ENCODE measurements at places on chromosomes 16 and 17. TPM values are rescaled to one million over a fixed set of nuclear protein-coding genes. Genes with fewer than 3 reads are reported as not detected.

- DNase-seq = no peak
Measured at GRCh38 chr16:88769617-88770460, 15.2 kb downstream of the PIEZO1 start.

GRCh38 chr17:50062293-50063243 is 6.7 kb downstream of the ITGA3 start:
- DNase-seq = no peak

- no peak for DNase-seq
Measured at GRCh38 chr16:81786321-81786720, 7.2 kb downstream of the PLCG2 start.

- DNase-seq = no peak
Measured at GRCh38 chr16:85447693-85448313, 165.3 kb upstream of the GSE1 start.

DNA sequence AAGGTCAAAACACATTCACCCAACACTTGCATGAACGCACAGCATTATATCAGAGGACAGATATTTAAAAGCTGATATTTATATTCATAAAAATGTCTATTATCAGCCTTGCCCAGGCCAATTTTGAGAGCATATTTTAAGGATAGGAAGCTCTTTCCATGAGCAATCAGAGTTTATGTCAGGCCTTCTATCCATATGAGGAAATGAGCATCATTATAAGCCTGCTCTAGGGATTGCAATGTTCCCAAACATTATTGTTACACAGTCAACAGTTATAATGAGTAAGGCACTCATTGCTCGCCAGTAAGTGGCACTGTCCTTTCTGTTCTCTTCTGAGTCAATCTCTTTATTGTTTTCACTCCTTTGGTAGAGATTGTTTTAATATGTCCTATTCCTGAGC is 37.7 kb upstream of the DYNLRB2 start:
- no peak for DNase-seq

- no peak for DNase-seq
Measured at GRCh38 chr17:35766903-35767510, 6.3 kb downstream of the C17orf50 start.

- DNase-seq = no peak
Measured at GRCh38 chr16:468068-468821, 42.8 kb downstream of the RAB11FIP3 start.

DNA sequence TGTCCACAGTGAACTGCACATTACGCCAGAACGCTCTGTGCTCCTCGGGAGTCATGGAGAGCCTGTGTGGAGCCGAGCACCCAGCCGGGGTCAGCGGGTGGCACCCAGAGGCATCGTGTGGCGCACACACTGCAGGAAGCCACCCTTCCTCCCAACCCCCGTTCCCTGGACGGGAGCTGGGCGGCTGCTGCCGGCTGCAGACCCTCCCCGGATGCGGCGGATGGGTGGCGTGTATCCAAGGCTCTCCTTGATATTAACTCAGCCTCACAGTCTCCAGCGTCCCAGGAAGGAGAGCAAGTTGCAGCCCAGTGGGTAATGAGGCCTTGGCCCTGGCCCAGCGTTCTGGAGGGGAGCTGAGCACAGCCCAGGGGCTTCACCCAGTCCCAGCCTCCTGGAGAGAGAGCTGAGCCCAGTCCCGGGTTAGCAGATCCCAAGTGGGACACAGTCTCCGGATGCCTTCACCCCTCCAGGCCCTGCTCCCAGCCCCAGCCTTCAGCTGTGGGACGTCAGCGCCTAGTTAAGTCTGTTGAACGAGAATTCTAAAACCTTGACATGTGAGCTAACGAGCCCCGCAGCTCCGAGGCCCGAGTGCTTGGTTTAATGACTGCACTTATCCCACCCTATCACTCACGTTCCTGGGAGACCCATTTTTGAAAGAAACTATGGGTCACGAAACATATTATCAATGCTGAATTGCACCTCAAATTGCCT is 86.6 kb downstream of the TBC1D16 start:
- no peak for DNase-seq

DNA sequence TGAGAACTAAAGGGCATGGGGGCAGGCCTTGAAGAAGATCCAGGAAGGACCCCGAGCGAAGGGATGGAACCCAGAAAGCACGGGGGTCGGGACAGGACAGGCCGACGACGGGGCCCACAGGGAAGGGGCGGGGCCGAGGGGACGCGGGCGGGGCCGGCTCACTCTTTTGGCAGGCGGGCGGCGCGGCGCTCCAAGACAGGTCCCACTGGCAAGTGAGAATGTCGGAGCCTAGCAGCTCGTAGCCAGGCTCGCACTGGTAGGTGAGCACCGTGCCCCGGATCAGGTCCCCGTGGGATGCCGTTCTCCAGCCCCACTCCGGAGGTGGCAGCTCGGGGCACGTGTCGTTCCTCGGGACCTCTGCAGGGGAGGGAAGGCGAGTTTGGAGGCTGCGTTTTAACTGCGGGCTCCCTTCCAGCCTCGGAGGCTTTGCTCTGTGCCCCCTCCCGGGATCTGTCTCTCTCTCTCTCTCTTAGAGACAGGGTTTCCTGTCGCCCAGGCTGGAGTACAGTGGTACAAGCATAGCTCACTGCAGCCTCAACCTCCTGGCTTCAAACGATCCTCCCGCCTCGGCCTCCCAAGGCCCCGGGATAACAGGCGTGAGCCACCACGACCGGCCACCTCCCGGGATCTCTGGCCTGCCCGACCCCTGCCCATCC is 13.7 kb upstream of the CDIPT start:
- no peak for DNase-seq

GRCh38 chr17:28397687-28398279 is 8.2 kb downstream of the SLC46A1 start:
- no peak for DNase-seq

- DNase-seq = no peak
Measured at GRCh38 chr17:30917050-30917449, 4.7 kb upstream of the ADAP2 start.

DNA sequence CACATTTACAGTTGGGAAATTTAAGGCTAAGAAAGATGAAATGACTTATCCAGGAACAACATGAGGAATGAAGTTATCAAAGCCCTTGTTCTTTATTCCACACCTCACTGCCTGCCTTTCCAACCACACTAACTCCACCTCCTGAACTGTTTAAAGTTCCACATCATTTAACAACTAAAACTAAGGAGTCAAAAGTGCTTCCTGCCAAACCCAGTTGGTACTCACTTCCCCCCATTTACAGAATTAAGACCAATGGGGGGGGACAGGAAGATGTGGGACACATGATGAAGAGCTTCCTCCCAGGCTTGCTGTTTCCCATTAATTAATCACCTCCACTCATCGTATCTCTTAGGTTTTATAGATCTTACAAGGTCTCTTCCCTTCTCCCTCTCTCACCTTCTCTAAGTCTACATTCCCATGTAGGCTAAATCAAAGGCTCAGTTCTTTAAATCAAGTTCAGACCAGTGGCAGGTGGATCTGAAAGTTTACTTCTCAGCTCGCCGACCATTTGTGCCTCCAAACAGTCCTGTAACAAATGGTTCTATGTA is 19.2 kb upstream of the TMEM101 start:
- no peak for DNase-seq

GRCh38 chr17:40506786-40507185 is 5.4 kb upstream of the TNS4 start:
- no peak for DNase-seq

The MYH11 gene
- total RNA-seq = 0.31 TPM

The LLGL2 gene
- 235 TPM for total RNA-seq

The TMEM114 gene
- 1.8 TPM for total RNA-seq

The GRIN2A gene
- 1.7 TPM for total RNA-seq

The PKMYT1 gene
- total RNA-seq = 36.5 TPM

The CLEC3A gene
- not detected for total RNA-seq

The MNT gene
- total RNA-seq = 32.1 TPM

Data from progenitor cell of endocrine pancreas (in vitro differentiated cells).